ENCODE measurements at places on chromosomes 2 and 18. TPM values are rescaled to one million over a fixed set of nuclear protein-coding genes. Genes with fewer than 3 reads are reported as not detected.
A peak's percentile ranks its signal among the peaks of the same experiment; 100 is the strongest.

Gene PLGLB2
- 2.1 TPM for total RNA-seq

Gene NABP1
- 47.6 TPM for total RNA-seq

Gene ATOH8
- total RNA-seq = 12.7 TPM

Gene THSD7B
- total RNA-seq = 0.04 TPM

Gene SCYGR2
- not detected for total RNA-seq

Gene ACADL
- not detected for total RNA-seq

Gene RAB11FIP5
- 49.4 TPM for total RNA-seq

DNA sequence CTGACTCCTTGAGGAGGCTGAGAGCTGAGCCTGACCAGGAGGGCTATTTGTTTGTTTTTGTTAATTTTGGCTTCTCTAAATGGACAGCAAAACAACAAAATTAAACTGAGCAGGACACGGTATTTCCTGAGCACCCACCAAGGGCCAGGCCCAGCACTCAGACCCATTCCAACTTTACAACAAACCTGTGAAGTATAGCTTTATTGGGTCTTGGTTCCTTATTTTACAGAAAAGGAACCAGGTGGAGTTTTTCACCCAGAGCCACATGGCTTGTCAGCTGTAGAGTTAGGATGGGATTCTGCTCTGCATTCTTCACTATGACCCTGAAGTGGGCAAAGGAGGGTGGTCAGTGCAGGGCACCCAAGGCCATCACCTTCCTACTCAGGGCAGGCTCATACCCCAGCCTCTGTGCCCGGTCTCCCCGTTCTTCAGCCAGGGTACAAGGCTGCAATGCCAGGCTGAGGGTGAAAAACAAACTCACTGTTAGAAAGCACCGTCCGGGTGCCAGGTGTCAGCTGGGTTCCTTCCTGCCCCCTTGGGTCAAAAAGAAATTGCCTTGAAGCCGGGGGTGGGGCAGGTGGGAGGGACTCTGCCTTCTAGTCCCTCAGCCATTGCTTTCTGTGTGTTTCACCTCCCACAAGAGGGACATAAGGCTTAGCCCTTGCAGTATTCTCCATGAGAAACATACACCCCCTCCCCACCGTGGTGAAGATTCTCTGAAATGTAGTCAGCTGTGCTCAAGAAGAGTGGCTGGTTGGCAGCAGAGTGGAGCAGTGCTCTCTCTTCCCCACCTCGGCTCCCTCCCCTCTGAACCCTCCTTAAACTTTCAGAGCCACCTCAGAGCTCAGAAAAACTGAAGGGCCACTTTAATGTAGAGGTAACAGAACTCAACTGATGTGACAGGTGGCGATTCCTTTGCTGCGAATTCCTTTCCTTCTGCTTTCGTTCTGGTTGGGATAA is 2.2 kb downstream of the PSD4 start:
- no peak for DNase-seq

GRCh38 chr2:35298493-35298892 is 1057.1 kb upstream of the CRIM1 start:
- DNase-seq = peak; percentile 92

- peak; percentile 40 for DNase-seq
These were observed 195.1 kb downstream of the KCNE4 start for GRCh38 chr2:223247136-223247535.

DNA sequence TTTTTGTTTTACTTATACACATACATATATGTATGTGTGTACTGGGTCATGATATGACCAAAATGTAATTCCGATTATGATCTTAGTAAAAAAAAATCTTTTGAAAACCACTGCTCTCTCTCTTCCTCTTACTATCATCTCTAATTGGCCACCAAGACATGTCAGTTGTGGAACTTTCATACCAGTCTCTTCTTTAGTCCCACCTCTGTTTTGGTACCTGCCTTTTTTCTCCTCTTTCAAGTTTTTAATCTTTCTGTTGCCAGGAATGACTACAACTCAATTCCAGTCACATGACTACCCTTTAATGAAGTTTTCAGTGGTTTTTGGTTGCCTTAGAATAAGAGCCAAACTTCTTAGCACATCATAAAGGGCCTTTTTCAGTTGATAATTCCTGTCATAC is 17.1 kb downstream of the RBM44 start:
- DNase-seq = no peak

DNA sequence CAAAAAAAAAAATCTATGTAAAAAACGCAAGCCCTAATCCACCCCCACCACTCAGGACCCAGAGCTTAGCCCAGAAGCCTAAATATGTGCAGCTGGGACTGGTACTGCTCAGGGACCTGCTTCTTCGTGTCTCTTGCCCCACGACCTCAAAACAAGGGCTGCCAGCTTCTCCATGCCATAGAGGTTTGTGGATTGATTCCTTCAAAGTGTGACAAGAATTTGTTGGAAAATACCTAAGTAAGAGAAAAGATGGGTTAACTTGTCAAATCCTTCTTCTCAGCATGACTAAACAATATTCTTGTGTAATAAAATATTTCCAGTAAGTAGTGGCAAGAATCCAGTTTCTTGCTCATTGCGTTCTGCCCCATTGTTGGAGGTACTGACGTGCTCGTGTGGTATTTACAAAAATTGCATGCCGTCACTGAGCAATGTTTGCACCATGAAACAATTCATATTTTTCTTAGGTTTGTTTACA is 825 bp upstream of the SCYGR1 start:
- DNase-seq = no peak

DNA sequence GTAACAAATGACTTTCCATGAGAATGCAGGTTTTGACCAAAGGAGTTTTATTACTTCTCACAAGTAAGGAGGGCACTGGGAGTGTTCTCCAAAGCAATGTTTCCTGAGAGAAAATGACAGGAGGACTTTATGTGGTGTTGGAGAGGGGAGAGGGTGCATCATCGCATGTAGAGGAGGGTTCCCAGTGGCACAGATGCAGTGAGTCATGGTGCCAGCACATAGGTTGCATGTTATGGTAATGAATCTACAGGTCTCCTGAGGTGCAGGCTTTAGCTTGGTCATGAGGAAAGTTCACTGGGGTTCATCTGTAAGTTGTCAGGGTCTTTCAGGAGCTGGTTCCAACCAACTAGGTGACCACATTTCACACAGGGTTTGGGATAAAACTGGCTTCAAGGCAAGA is 30.4 kb downstream of the NAT8 start:
- no peak for DNase-seq

DNA sequence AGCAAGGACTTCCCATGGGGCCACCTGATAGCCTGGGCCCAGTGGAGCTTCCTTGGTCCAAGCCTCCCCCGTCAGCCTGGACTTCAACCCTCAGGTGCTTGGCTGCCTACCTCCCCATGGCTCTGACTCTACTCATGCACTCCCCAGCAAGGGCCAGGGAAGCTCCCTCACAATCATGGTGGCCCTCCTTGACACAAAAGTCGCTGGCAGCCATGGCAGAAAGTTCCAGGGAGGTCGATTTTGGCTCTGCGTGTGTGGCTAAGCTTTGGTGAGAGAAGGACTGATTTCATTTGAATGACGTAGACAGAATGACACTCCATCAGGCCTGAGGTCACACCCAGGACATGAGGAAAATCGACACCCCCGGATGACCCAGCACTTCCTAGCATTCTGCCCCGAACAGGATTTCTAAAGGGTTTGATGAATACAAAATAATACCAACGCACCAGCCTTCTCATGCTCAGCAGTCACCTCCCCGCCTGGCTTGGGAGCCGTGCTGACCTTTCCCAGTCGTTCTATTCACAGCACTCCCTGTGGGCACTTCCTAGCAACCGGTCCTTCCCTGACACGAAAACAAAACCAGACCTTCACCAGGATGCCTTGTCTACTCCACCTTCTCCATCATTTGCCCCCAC is 52.7 kb downstream of the LBH start:
- no peak for DNase-seq

DNA sequence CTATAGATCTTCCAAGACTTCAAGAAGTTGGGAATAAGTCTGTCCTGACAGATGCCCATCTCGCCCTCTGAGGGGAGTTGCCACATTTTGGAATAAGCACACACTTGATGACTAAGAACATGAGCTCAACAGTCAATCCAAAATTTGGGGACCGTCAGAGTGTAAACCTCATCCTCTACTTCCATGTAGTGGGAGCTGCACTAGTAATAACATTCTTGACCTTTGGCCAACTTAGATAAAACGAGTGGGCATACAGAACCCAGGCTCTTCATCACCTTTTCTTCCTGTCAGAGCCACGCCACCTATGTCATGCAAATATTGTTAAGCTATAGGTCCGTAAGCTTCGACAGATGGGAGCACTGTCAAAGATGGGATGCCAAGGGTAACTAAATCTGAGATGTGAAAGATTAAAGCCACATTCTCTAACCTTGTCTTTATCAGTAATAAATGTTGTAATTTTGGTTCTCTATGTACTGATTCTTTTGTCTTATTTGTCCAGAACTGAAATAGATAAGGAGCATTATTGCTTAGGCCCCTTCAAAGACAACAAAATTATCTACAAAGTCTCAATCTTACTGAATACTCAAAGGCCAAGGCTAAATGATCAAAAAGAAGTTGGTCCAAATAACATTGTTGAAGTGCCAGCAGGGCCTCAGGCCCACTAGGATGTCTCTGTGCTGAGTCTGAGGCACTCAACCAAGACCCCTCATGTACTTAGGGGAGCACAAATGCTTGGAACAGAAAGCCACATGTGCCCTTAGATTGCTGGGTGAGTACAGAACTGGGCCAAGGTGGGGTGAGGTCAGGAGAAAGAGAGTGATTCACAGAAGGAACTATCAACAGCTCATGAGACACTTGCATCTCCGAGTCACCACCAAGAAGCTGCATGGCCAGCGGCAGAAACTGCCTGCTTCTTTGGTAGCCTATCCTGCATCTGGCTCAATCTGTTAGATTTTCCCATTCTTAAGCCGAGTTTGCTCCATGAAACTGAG is 15.0 kb downstream of the CDH2 start:
- no peak for DNase-seq
